ENCODE measurements at places on chromosomes 11 and 22.

- DNase-seq, result no peak
Measured at GRCh38 chr22:29330753-29331152, 15.3 kb upstream of the RASL10A start.

- no peak for DNase-seq
Measured at GRCh38 chr11:121338536-121338935, 46.0 kb downstream of the SC5D start.

- no peak for DNase-seq
Measured at GRCh38 chr22:17601031-17601430, 27.5 kb downstream of the ATP6V1E1 start.

GRCh38 chr11:131295986-131296385 lies 74.4 kb upstream of the NTM start:
- DNase-seq, result no peak

DNA sequence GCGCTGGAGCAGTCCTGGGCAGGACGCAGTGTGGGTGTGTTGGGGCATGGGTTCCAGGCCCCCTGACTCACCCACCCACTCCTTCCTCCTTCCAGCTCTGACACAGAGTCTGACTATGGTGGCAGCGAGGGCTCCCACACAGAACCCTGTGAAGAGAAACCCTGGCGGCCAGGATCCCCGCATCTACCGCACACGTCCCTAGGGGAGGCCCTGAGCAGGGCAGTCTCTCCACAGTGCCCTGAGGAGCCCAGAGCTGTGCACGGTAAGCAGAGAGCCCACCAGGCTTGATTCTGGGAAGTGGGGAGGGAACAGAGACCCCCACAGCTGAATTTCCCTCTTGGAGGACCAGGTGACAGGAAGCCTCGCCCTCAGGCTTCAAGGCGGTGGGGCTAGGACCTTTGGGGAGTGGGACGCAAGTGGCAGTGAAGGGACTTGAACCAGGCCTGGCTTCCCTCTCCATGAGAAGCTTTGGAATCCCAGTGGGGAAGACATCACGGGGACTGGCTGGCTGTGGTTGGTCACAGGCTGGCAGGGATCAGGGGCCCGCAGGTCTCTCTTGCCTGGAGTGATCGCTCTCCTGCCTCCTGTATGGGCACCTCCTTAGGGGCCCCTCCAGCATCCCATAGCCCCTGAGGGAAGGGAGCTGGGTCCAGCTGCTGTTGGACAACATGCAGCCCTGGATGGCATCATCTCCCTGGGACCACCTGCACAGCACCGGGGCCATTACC lies 96.4 kb upstream of the PARVA start:
- no peak for DNase-seq

GRCh38 chr22:28904211-28904896 lies 21.0 kb downstream of the ZNRF3 start:
- DNase-seq, result no peak

DNA sequence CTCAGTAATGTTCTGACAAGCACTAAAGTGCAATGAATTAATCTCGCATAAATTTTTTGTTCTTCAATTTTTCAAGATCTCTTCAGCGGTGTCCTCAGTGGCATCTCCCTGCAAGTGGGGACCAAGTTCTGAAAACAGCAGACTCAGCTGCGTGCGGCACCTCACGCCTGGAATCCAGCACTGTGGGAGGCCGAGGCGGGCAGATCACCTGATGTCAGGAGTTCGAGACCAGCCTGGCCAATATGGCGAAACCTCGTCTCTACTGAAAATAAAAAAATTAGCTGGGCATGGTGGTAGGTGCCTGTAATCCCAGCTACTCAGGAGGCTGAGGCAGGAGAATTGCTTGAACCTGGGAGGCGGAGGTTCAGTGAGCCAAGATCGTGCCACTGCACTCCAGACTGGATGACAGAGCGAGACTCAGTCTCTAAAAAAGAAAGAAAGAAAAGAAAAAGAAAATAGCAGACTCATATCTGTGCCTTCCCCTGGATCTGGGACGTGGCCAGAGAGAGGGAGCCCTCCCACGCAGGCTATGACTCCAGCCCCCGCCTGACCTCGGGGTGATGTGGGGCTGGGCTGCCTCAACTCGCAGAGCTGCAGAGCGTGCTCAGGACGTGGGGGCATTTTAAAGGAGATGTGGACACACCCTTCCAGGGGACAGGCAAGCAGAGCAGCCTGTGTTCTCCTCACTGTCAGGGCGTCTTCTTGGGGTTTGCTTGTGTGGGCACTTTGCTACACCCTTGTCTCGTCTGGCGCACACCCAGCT lies 346.6 kb downstream of the BRD1 start:
- DNase-seq, result no peak

GRCh38 chr11:13289081-13289480 lies 11.5 kb downstream of the BMAL1 start:
- no peak for DNase-seq

DNA sequence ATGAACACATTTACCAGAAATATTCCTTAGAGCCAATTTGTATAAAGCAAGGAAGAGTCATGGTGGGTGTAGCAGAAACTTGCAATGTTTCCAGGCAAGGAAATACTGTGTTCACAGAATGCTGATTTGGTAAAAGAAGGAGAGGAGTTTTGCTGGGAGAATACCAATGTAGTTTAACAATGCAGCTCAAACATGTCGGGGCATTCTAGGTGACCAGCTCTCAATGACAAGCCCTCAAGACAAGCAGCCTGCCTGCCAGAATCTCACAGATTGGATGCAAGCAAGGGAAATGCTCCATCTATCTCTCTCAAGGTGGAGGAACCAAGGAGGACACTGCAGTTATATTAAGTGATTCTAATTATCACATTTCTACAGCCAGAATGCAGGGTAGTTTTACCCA lies 190.4 kb downstream of the MAML2 start:
- no peak for DNase-seq

DNA sequence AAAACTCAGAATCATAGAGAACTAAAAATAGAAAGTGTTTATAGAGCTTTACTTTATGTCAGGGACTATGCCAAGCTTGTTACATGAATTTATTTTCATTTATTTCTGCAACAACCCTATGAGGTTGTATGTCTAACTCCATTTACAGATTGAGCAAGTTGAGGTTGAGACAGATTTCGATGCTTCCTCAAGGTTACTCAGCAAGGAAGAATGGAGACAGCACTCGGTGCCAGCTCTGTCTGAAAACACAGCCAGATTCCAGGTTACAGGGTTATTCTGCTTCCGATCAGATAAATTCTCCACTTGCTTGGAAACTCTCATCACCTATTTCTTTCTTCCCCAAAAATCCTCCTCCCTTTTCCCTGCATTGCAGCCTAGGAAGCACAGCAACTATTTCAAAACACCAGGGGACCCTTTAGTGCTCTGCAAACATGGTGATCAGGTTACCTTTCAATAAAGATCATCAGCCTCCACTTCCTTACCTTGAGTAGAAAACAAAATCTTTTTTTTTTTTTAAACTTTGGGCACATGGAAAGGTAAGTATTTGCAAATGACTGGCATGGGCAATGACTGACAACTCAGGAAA lies 7.0 kb downstream of the MMP3 start:
- DNase-seq, result no peak

- no peak for DNase-seq
Measured at GRCh38 chr11:115961159-115962003, 457.2 kb upstream of the CADM1 start.

- DNase-seq, result no peak
Measured at GRCh38 chr11:63839508-63840355, 822 bp downstream of the MARK2 start.

GRCh38 chr11:134228625-134229024 lies 4.2 kb downstream of the VPS26B start:
- DNase-seq, result no peak

DNA sequence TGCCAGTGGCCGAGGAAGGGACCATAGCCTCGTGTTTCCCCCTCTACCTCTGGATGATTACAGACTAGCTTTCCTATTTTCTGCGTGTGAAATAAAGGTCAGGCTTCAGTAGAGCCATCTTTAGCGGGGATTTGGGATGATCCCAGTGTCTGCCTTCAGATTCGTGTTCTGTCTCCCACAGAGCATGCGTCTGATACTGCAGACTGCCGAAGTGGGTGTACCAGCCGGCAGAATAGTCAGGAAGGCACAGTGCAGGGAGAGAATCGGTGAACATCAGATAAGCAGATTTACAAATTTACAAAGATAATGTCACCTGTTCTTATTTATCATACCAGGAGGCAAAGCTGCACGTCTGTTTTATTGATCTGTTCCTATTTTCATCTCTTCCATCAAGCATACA lies 11.1 kb downstream of the CTTN start:
- no peak for DNase-seq

GRCh38 chr11:121670805-121671282 lies 218.1 kb upstream of the SORL1-AS1 start:
- no peak for DNase-seq

DNA sequence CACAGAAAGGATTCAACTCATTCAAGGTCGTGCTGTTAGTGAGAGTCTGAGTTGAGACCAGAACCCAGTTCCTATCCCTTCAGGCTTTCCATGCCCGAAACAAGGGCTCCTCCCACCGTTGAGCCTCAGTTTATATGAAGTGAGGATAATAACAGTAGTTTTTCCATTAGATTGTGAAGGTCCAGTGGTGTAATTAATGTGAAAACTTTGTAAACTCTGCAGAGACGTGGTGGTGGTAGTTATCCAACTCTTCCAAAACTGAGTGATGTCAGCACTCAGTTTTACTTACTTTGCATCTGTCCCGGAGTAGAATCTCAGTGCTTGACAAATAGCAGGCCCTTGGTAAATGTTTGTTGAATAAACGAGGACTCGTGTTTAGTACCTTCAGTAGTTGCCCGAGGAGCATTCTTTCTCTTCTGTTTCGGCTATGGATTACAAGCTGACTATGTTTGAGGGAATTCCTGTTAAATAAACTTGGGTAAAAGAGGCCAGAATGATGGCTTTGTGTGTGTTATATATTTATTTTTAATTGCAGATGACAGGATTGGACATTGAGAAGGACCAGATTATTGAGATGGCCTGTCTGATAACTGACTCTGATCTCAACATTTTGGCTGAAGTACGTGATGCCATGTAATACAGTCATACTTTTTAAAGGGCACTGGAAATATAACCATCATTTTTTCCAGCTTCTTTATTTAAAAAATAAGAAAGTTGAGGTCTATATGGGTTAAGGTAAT lies 1.0 kb downstream of the REXO2 start:
- DNase-seq, result peak; percentile 6

DNA sequence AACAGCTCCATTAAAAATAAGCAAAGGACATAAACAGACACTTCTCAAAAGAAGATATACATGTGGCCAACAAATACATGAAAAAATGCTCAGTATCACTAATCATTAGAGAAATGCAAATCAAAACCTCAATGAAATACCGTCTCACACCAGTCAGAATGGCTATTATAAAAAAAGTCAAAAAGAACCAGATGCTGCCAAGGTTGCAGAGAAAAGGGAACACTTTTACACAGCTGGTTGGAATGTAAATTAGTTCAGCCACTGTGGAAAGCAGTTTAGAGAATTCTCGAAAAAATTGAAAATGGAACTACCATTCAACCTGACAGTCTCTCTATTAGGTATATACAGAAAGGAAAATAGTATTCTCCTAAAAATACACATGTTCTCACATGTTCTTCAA lies 102.4 kb upstream of the FIBIN start:
- no peak for DNase-seq

- DNase-seq, result no peak
Measured at GRCh38 chr22:39134366-39135091, 18.0 kb downstream of the CBX7 start.

DNA sequence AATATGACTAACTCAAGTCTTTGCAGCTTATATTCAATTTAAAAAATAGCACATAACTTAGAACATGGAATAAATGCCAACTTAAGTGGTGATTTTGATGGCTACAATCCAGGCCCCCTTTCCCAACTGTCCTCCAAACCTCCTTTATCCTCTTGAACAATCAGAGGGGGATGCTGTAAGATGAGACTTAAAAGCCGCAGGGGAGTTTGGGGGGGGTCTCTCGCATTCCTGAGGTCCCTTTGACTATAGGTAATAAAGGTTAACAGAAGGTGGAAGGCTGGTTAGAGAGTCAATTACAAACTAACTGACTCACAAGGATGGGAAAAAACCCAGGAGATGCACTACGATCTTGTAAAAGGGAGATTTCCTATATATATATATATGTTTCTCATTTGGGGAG lies 101.8 kb downstream of the KIRREL3 start:
- no peak for DNase-seq

DNA sequence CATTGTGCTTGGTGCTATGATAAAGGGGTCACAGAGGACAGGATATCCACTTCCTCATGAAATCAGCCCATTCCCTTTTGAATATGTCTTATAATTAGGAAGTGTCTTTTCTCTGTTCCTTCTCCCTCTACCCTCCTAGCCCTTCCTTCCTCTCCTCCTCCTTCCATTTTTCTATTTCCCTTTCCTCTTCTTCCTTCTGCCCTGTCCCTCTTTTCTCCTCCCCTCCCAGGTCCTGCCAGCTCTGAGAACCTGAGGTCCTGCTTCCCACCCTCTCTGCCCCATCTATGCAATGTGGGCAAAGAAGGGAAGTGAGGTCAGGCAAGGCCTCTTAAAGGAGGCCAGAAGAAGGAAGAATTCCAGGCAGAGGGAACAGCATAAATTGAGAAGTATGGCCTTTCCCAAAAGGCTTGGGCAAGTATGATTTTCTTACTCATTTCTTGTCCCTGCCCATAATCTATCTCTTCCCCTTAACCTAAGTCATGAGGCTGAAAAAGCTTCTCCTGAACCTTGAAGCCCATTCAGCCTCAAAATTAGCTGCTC lies 7.7 kb upstream of the UBASH3B start:
- no peak for DNase-seq

- no peak for DNase-seq
Measured at GRCh38 chr22:27941143-27941542, 22.1 kb upstream of the PITPNB start.

DNA sequence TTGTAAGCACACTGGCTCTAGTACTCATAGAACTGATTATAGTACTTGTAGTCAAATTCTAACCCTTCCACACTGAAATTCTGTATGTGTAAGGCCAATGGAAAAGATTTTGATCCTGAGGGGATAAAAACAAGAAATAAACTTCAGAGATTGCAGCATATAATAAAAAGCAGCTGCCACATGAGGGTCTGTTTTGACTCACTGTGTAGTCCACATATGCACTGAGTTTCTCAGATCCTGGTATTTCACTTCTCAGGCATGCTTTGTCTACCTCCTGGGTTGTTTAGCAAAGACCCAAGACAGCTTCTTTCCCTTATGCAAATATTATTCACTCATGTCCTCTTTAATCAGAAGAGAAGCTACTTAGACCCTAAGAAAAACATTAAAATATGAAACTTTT lies 71.1 kb upstream of the SLC5A12 start:
- no peak for DNase-seq

All from left renal pelvis (tissue), 4 donors.